ENCODE measurements at places on chromosomes 2 and 18. TPM values are rescaled to one million over a fixed set of nuclear protein-coding genes. Genes with fewer than 3 reads are reported as not detected.
A peak's percentile ranks its signal among the peaks of the same experiment; 100 is the strongest.

GRCh38 chr2:25053041-25053440, 11.2 kb downstream of the EFR3B start:
- DNase-seq: no peak
- H3K4me3 ChIP-seq: no peak overlapping the region
- no peaks in the 10 kb centered on the region for H3K27me3 ChIP-seq
- no peaks in the 10 kb centered on the region for H3K36me3 ChIP-seq
- no peak overlapping the region for H3K27ac ChIP-seq
- H3K4me1 ChIP-seq: no peaks in the 10 kb centered on the region

- no peaks in the 10 kb centered on the region for H3K27me3 ChIP-seq
- H3K4me3 ChIP-seq: no peak overlapping the region
- DNase-seq: no peak
- H3K27ac ChIP-seq: no peak overlapping the region
Observed at GRCh38 chr18:6444466-6445228, 29.9 kb upstream of the L3MBTL4 start.

- no peaks in the 10 kb centered on the region for H3K4me1 ChIP-seq
- no peaks in the 10 kb centered on the region for H3K36me3 ChIP-seq
- H3K4me3 ChIP-seq: no peak overlapping the region
- DNase-seq: no peak
- H3K27ac ChIP-seq: no peak overlapping the region
- H3K27me3 ChIP-seq: peaks cover 10% of the 10 kb centered on the region
Observed at GRCh38 chr2:70959271-70959761, 19.1 kb upstream of the ANKRD53 start.

DNA sequence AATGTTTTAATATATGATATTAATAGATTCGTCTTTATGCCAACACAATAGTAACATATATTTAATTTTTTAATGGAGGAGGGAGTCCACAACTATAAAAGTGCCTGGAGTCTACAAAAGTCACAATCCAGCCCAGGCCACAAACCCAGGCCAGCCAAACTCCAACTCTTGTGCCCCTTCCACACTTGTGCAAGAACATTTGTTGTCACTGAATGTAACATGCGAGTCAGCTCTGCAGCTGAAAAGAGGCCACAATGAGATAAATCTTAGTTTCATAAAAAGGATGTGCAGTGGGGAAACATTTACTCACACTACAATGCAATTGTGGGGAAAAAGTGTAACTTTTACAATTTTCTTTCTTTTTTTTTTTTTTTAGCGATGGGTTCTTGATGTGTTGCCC, 110.8 kb downstream of the MCFD2 start:
- H3K36me3 ChIP-seq: no peaks in the 10 kb centered on the region
- peak overlapping the region; percentile 98 for H3K27ac ChIP-seq
- H3K27me3 ChIP-seq: no peaks in the 10 kb centered on the region
- DNase-seq: peak; percentile 54
- no peak overlapping the region for H3K4me3 ChIP-seq

GRCh38 chr2:21916934-21917522, 793.3 kb downstream of the TDRD15 start:
- no peaks in the 10 kb centered on the region for H3K27me3 ChIP-seq
- H3K27ac ChIP-seq: no peak overlapping the region
- peak; percentile 21 for DNase-seq
- H3K36me3 ChIP-seq: no peaks in the 10 kb centered on the region

- no peak overlapping the region for H3K4me3 ChIP-seq
- no peak for DNase-seq
- H3K36me3 ChIP-seq: no peaks in the 10 kb centered on the region
- no peak overlapping the region for H3K27ac ChIP-seq
- H3K27me3 ChIP-seq: no peaks in the 10 kb centered on the region
Observed at GRCh38 chr2:97698530-97698929, 14.8 kb upstream of the ZAP70 start.

GRCh38 chr2:47512581-47513083, 109.7 kb downstream of the MSH2 start:
- peaks cover 11% of the 10 kb centered on the region for H3K27me3 ChIP-seq
- DNase-seq: peak; percentile 64
- peaks cover 4% of the 10 kb centered on the region for H3K4me1 ChIP-seq
- H3K27ac ChIP-seq: no peak overlapping the region

DNA sequence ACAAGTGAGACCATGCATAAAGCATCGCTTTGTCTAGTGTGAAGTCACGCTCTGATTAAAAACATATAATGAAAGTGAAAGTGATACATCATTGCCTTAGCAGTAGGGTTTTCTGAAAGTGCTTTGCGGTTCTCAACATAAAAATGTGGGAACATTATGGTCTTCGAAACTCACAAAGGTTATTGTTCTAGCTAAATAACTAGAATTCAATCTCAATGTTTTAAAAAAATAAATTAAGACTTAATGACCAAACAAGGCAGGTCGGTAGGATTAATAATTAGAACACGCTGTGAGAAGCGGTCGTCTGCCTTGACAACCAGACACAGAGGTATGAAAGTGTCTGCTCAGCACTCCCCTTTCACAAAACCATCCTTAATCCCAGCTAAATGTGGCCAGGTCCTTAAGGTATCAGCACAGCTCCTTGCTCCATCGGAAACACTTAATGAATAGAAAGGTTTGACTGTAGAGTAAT, 42.2 kb downstream of the KLHL14 start:
- no peak overlapping the region for H3K4me3 ChIP-seq
- no peaks in the 10 kb centered on the region for H3K36me3 ChIP-seq
- H3K4me1 ChIP-seq: no peaks in the 10 kb centered on the region

GRCh38 chr2:100243631-100244030, 78.7 kb downstream of the LONRF2 start:
- H3K27me3 ChIP-seq: no peaks in the 10 kb centered on the region
- no peak for DNase-seq
- H3K36me3 ChIP-seq: no peaks in the 10 kb centered on the region
- H3K4me1 ChIP-seq: peaks cover 16% of the 10 kb centered on the region
- no peak overlapping the region for H3K4me3 ChIP-seq
- no peak overlapping the region for H3K27ac ChIP-seq

GRCh38 chr2:240250985-240251847, 110.8 kb upstream of the OTOS start:
- H3K4me1 ChIP-seq: peaks cover 14% of the 10 kb centered on the region
- H3K27me3 ChIP-seq: 0 out of 2 replicates have a peak, but pooled peaks cover 2% of the 10 kb centered on the region
- H3K27ac ChIP-seq: peak overlapping the region; percentile 81
- H3K36me3 ChIP-seq: no peaks in the 10 kb centered on the region

GRCh38 chr2:126731353-126731752, 75.4 kb downstream of the GYPC start:
- peaks cover 6% of the 10 kb centered on the region for H3K27me3 ChIP-seq
- H3K4me1 ChIP-seq: no peaks in the 10 kb centered on the region
- H3K4me3 ChIP-seq: no peak overlapping the region
- H3K36me3 ChIP-seq: no peaks in the 10 kb centered on the region

DNA sequence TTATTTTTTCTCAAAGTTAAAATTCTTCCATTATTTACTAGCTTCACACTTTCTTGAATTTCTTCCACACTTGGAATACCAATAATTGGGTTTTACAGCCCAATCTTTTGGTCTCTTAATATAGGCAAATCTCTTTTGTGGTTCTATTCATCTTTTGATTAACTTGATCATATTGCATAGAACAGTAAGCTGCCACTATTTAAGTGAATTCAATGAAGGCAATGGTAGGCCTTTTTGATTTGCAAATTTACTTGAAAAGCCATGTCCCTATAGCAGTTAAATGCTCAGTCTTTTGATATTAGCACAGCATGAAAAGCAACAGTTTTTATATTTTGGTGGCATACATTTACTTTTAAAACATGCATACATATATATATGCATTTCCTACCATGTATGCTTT, 20.2 kb upstream of the DYNC1I2 start:
- H3K4me1 ChIP-seq: no peaks in the 10 kb centered on the region
- peaks cover 21% of the 10 kb centered on the region for H3K27me3 ChIP-seq
- no peaks in the 10 kb centered on the region for H3K36me3 ChIP-seq
- DNase-seq: no peak
- H3K27ac ChIP-seq: no peak overlapping the region

- no peak overlapping the region for H3K27ac ChIP-seq
- H3K4me1 ChIP-seq: peaks cover 2% of the 10 kb centered on the region
- H3K27me3 ChIP-seq: peaks cover 20% of the 10 kb centered on the region
- no peak for DNase-seq
- H3K36me3 ChIP-seq: no peaks in the 10 kb centered on the region
Observed at GRCh38 chr2:64451051-64451450, 2.9 kb upstream of the LGALSL start.

DNA sequence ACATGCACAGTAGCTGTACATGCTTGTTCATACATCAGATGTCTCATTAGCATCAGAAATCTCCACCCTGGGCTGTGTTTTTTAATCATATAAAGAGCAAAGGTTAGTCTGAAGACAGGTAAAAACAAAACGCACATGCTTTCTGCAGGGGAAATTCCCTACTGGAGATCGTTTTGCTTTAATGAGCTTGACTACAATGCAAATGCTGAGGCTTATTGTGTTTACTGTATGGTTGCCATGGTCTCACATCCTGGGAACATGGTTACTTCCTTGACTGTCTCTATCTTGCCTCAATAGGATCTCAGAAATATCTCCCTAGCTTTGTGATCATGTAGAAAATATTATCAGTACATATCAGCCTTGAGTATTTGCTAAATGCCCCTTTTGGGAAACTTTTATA, 336.5 kb upstream of the TFPI start:
- no peaks in the 10 kb centered on the region for H3K36me3 ChIP-seq
- no peak for DNase-seq
- H3K27ac ChIP-seq: no peak overlapping the region
- H3K27me3 ChIP-seq: no peaks in the 10 kb centered on the region

GRCh38 chr2:126857502-126857901, 41.2 kb upstream of the TEX51 start:
- H3K27me3 ChIP-seq: 0 out of 2 replicates have a peak, but pooled peaks cover 2% of the 10 kb centered on the region
- H3K36me3 ChIP-seq: no peaks in the 10 kb centered on the region
- no peak overlapping the region for H3K27ac ChIP-seq
- no peaks in the 10 kb centered on the region for H3K4me1 ChIP-seq

DNA sequence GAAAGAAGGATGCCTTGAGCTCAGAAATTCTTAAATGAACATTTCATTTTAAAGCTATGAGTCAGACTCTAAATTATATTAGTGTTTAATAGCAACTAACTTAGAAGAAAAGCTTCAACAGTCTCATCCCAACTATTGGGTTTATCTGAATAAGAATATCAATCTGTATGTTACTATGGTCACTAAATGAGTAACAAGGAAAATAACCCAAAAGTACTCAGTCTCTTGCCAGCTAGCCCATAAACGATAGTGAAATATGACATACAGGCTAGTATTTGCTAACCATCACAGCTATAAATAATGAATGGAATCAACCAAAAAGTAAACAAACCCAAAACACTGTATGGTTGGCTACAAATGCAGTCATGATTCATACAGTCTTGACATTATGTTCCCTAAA, 174.9 kb downstream of the RAB3GAP1 start:
- no peaks in the 10 kb centered on the region for H3K4me1 ChIP-seq
- no peak overlapping the region for H3K4me3 ChIP-seq
- no peaks in the 10 kb centered on the region for H3K36me3 ChIP-seq
- DNase-seq: peak; percentile 60

- H3K4me3 ChIP-seq: no peak overlapping the region
- peaks cover 16% of the 10 kb centered on the region for H3K4me1 ChIP-seq
- no peak overlapping the region for H3K27ac ChIP-seq
- H3K27me3 ChIP-seq: no peaks in the 10 kb centered on the region
Observed at GRCh38 chr18:79983253-79983652, 5.1 kb downstream of the TXNL4A start.

- H3K36me3 ChIP-seq: no peaks in the 10 kb centered on the region
- no peaks in the 10 kb centered on the region for H3K27me3 ChIP-seq
- H3K4me3 ChIP-seq: no peak overlapping the region
- no peak overlapping the region for H3K27ac ChIP-seq
Observed at GRCh38 chr2:12479065-12479601, 237.6 kb upstream of the TRIB2 start.

DNA sequence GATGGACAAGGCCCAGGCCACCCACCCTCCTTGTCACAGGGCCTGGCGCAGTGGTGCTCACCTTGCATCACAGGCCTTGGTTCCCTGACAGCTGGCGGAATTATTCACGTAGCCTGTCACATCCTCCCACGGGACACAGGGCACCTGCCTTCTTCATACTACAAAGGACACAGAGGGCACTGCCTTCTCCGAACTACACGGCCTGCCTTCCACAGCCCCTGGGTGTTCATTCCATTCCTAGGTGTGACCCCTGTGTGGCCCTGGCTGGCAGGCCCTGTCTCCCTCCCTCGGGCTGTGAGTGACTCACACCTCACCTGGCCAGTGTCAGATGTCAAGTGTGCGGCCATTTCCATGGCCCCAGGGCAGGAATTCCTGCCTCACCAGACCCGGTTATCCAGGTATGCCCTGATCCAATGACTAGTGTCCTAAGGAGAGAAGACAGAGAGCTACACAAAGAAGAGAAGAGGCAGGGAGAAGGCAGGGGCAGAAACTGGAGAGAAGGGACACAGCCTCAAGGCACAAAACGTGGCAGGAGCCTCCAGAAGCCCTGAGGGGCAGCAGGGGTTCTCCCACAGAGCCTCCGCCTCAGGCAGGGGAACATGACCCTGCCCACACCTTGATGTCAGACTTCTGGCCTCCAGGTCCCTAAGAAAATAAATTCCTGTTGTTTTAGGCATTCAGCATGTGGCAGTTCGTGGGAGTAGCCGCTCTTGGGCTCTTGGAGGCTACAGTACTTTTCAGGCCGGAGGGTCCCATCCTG, 43.4 kb downstream of the MBP start:
- no peak overlapping the region for H3K27ac ChIP-seq
- no peaks in the 10 kb centered on the region for H3K36me3 ChIP-seq
- H3K4me1 ChIP-seq: peaks cover 8% of the 10 kb centered on the region
- DNase-seq: no peak
- H3K4me3 ChIP-seq: no peak overlapping the region
- no peaks in the 10 kb centered on the region for H3K27me3 ChIP-seq

GRCh38 chr2:234366891-234367290, 130.0 kb downstream of the ARL4C start:
- peak; percentile 34 for DNase-seq
- peaks cover 4% of the 10 kb centered on the region for H3K27me3 ChIP-seq
- H3K4me3 ChIP-seq: no peak overlapping the region
- peaks cover 4% of the 10 kb centered on the region for H3K4me1 ChIP-seq
- H3K36me3 ChIP-seq: no peaks in the 10 kb centered on the region

- peaks cover 22% of the 10 kb centered on the region for H3K36me3 ChIP-seq
- no peak for DNase-seq
- H3K27ac ChIP-seq: no peak overlapping the region
- H3K27me3 ChIP-seq: no peaks in the 10 kb centered on the region
- H3K4me1 ChIP-seq: no peaks in the 10 kb centered on the region
- H3K4me3 ChIP-seq: no peak overlapping the region
Observed at GRCh38 chr2:27690052-27690451, 26.4 kb downstream of the SLC4A1AP start.

GRCh38 chr2:101111917-101112771, 39.0 kb downstream of the TBC1D8 start:
- H3K27ac ChIP-seq: no peak overlapping the region
- peaks cover 7% of the 10 kb centered on the region for H3K4me1 ChIP-seq

The ALLC gene
- not detected for polyA plus RNA-seq

The HOXD13 gene
- not detected for polyA plus RNA-seq

The C2orf66 gene
- 0.27 TPM for polyA plus RNA-seq

The RAB27B gene
- polyA plus RNA-seq: 0.24 TPM

The STPG4 gene
- 0.06 TPM for polyA plus RNA-seq

The ARID5A gene
- 7.2 TPM for polyA plus RNA-seq

The CNGA3 gene
- not detected for polyA plus RNA-seq

The LYPD6B gene
- polyA plus RNA-seq: 0.05 TPM

Data from IMR-90 (cell line).